NCI-H187 treated with DMSO at 0.1 percent for 48 hours (cell line): ENCODE measurements at places on chromosomes 5 and 9.

GRCh38 chr5:100832252-100833230 is 70.5 kb downstream of the ST8SIA4 start:
- no peak for DNase-seq

DNA sequence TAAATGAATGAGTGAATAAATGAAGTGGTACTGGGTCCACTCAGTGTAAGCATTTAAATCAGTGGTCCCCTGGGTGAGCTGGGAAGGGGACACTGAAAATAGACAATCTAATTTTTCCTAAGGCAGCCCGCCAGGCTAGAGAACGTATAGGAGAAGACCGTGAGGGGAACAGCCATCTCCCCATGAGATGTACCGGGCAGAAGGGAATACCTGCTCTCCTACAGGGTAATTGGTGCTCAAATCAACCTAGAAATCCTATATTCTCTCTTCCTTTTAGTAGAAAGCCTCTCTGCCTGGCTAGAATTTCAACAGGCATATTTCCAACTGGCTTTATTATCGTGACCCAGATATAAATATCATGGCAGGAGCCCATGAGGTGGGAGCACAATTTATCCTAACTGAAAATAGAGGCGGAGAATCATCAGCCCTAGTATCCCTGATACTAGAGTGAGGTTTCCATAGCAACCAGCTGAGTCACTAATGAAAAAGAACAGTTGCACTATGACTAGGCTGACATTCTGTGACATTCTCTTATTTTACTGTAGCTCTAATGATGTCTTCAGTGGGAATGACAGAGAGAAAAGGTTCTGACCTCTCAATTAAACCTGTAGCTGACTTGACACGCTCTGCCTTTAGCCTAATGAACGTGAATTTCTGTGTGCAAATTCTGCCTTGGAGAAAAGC is 96.5 kb upstream of the CAST start:
- no peak for DNase-seq

GRCh38 chr5:27911216-27911615 is 872.8 kb upstream of the CDH9 start:
- no peak for DNase-seq

- DNase-seq, result no peak
Measured at GRCh38 chr9:76846297-76846696, 59.6 kb downstream of the PRUNE2 start.
